ENCODE measurements at places on chromosomes 5 and 9.

DNA sequence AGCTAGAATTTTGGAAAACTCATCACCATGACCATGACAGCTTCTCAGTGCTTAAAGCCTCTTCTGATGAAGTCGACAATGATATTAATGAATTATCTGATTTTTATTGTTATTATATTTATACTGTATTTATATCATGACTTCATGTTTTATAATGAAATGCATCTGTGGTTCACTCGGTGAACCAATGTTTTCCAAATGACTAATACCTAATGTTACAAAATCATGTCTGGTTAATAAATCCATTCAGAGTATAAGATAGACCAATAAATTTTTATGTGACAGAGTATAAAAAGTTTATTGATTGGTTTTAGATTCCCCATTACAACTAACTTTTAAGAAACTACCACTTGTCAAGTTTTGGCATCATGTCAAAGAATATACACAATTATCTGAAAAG is 416.5 kb downstream of the MLLT3 start:
- H3K4me1 ChIP-seq, result peaks cover 17% of the 10 kb centered on the region
- no peak overlapping the region for H3K4me3 ChIP-seq
- no peak overlapping the region for H3K27ac ChIP-seq

DNA sequence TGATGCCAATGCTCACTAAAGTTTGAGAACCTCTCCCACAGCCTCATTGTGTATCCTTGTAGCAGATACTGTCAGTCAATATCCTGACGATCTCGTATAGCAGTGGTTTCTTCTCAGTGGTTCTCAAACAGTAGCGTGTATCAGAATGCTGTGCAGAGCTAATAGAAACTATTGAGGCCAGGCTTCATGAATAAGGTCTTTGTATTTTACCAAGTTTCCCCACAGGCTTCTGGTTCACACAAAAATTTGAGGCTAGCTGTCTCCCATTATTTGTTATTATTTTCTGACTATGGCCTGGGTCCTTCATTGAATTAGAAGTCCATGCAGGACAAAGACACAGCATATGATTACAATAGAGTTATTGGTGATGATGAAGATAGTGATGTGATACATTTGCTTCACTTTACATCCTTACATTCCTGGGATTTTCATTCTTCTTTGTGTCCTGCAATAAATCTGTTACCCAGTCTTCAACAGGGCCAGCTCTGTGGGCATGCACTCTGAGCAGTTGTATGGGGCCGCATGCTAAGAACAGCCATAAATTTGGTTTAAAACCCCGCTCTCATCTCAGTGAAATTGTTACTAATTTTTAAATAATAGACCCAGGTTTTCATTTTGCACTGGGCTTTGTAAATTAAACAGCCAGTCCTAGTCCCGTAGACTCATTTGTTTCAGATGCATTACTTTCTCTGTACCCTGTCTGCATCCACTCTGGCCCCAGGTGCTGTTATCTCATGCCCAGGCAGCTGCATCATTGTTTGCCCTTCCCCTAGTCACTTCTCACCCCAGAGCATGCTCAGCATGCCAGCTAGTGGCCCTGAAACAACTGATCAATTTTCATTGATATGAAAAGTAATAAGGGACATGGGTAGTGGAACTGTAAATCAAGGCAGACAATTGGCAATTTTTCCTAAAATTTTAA is 199.9 kb upstream of the PIK3R1 start:
- no peaks in the 10 kb centered on the region for H3K27me3 ChIP-seq
- no peaks in the 10 kb centered on the region for H3K4me1 ChIP-seq
- H3K27ac ChIP-seq, result no peak overlapping the region
- DNase-seq, result no peak

- no peak overlapping the region for H3K27ac ChIP-seq
- no peak overlapping the region for H3K4me3 ChIP-seq
- H3K36me3 ChIP-seq, result no peaks in the 10 kb centered on the region
- DNase-seq, result no peak
- H3K27me3 ChIP-seq, result no peaks in the 10 kb centered on the region
- no peaks in the 10 kb centered on the region for H3K4me1 ChIP-seq
These were observed 14.0 kb upstream of the GPR151 start for GRCh38 chr5:146529984-146530383.

DNA sequence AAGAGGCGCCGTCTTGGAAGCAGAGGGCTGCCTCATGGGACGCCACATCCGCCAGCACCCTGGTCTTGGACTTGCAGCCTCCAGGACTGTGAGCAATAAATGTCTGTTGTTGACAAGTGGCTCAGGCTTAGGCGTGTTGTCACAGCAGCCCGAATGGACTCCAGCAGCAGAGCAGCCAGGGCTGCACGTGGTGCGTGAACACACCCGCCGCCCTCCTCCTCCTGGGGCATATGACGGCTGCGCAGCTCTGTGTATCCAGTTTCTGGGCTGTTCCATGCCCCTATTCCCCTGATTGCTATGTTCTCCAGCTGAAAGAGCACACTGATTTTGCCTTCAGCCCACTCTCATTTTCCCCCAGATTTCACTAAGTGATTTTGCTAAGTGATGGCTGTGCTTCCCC is 36.0 kb upstream of the CLPTM1L start:
- H3K27me3 ChIP-seq, result no peaks in the 10 kb centered on the region
- H3K36me3 ChIP-seq, result no peaks in the 10 kb centered on the region
- DNase-seq, result no peak
- no peak overlapping the region for H3K27ac ChIP-seq
- H3K4me1 ChIP-seq, result peaks cover 22% of the 10 kb centered on the region

GRCh38 chr5:17000291-17000939 is 64.3 kb upstream of the MYO10 start:
- H3K4me3 ChIP-seq, result no peak overlapping the region
- H3K4me1 ChIP-seq, result no peaks in the 10 kb centered on the region
- H3K27me3 ChIP-seq, result no peaks in the 10 kb centered on the region
- H3K27ac ChIP-seq, result no peak overlapping the region

GRCh38 chr5:172091956-172092732 is 85.7 kb upstream of the FBXW11 start:
- H3K27me3 ChIP-seq, result no peaks in the 10 kb centered on the region
- H3K4me3 ChIP-seq, result no peak overlapping the region
- no peaks in the 10 kb centered on the region for H3K4me1 ChIP-seq
- H3K27ac ChIP-seq, result no peak overlapping the region
- peaks cover 76% of the 10 kb centered on the region for H3K36me3 ChIP-seq
- DNase-seq, result no peak

- H3K36me3 ChIP-seq, result no peaks in the 10 kb centered on the region
- H3K27ac ChIP-seq, result no peak overlapping the region
- no peak for DNase-seq
- no peaks in the 10 kb centered on the region for H3K27me3 ChIP-seq
- no peaks in the 10 kb centered on the region for H3K4me1 ChIP-seq
These were observed 377.1 kb downstream of the ACTL7B start for GRCh38 chr9:108478431-108479332.
